ENCODE measurements at places on chromosomes 2 and 18.
A peak's percentile ranks its signal among the peaks of the same experiment; 100 is the strongest.

DNA sequence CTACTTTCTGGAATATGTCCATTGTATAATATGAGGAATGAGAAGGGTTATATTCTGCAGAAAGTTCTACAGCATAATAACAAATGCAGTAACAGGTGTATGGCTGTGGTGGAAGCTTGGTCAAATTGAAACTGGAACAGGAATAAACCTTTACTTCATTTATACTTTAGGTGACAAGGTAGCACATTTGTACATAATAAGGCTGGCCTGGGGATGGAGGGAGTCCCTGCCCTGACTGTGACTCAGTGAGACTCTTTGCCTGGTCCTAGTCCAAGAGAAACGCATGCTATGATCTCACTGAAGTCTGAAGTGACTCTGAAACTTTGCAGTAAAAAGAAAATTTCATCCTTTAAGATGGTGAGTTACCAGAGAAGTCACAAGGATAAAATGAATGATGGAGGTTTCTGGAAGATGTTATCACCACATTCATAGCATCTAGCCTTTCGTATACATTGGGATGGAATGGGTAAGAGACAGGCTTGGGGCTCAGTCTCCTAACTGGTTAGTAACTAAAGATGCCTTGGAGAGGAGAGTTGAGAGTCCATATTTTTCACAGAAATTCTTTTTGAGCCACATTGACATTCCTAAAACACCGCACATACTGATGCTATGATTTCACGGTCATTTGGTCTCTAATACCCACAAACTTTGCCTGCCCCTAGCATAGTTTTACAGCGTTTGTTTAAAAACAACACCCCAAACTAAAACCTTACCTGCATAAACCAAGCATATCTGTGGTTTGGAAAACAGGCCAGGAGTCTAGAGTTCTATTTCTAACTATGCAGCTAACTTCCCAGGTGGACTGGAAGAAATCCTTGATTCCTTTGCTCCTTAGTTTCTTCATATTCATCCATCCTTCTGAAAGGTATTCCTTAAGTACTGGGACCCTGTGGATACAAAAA, 42.4 kb upstream of the NABP1 start:
- H3K27me3 ChIP-seq: no peaks in the 10 kb centered on the region
- DNase-seq: no peak
- peaks cover 33% of the 10 kb centered on the region for H3K4me1 ChIP-seq
- no peak overlapping the region for H3K4me3 ChIP-seq
- H3K27ac ChIP-seq: no peak overlapping the region

DNA sequence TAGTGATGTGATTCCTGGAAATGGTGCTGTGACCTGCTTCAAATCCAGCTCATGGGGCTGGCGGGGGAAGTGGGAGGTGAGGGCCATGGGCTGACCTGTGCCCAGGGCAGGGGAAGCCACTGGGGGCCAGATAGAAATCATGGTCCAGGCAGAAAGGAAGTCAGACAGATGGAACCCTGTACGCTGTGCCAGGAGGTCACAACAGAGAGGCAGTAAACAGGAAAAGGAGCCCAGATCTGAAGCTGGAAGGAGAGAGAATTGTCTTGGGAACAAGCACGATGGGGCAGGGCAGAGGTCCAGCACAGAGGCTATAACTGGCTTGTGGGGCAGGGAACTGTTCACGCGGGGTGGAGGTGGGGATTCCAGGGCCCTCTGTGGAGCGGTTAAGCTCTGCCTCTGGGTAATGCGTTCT, 76.0 kb downstream of the RNF144A start:
- H3K36me3 ChIP-seq: peaks cover 3% of the 10 kb centered on the region
- no peaks in the 10 kb centered on the region for H3K27me3 ChIP-seq
- no peak overlapping the region for H3K4me3 ChIP-seq
- H3K27ac ChIP-seq: no peak overlapping the region
- no peak for DNase-seq
- H3K4me1 ChIP-seq: no peaks in the 10 kb centered on the region

- DNase-seq: no peak
- H3K27ac ChIP-seq: no peak overlapping the region
- no peak overlapping the region for H3K4me3 ChIP-seq
- no peaks in the 10 kb centered on the region for H3K27me3 ChIP-seq
- no peaks in the 10 kb centered on the region for H3K36me3 ChIP-seq
Observed at GRCh38 chr2:14901737-14902136, 269.2 kb downstream of the LRATD1 start.

DNA sequence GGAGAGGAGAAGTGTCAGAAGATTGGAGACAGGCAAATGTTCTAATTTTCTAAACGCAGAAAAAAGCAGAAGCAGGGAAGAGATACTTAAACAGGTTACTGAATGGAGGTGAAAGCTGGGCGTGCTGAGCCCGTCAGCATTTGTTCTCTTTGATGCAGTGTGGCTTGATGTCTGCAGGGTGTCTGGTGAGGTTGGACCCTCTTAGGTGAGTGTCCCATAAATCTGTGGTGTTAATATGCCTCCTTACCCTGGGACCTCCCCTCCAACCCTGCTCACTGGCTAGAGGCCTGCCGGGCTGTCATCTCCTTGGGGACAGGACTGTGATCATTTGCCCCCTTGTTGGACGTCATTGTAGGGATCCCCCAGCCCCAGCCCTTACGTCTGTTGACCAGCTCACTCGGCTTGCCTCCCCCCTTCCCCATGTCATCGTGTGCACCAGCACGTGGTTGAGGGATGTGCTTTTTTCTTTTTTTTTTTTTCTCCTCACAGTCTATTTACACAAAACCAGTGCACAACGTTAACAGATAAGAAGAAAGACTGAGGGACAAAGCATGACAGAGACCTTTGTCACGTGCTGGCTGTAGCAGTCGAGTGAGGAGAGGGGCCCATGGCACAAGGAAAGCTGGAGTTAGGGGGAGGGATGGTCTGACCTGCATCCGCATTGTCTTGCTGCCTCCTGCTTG, 56.4 kb downstream of the NCK2 start:
- peak overlapping the region; percentile 75 for H3K27ac ChIP-seq
- H3K4me3 ChIP-seq: no peak overlapping the region
- H3K4me1 ChIP-seq: peaks cover 81% of the 10 kb centered on the region

GRCh38 chr2:38415728-38416291, 38.7 kb upstream of the ATL2 start:
- no peak overlapping the region for H3K27ac ChIP-seq
- no peaks in the 10 kb centered on the region for H3K4me1 ChIP-seq
- H3K4me3 ChIP-seq: no peak overlapping the region
- no peak for DNase-seq
- H3K36me3 ChIP-seq: no peaks in the 10 kb centered on the region
